ENCODE measurements at places on chromosomes 3 and 15.

- DNase-seq: peak; percentile 81
Measured at GRCh38 chr15:68875377-68876116, 54.8 kb upstream of the SPESP1 start.

DNA sequence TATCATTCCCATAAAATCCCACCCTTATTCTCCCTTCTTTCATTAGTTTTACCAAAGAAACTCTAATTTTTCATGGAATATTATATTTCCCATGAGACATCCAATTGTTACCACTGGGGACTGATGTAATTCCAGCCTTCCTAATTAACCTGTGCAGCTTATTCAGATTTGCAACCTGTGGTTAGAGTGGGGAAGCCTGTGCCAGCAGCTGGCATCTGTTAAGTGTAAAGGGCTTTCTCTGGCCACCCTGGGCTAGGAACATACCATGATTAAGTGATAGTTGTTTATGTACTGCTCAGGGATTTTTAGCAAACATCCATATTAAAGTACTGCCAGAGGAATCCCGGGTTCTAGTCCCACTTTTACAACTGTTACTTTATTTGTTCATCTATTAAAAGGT, 78.2 kb downstream of the TPRG1 start:
- no peak for DNase-seq

DNA sequence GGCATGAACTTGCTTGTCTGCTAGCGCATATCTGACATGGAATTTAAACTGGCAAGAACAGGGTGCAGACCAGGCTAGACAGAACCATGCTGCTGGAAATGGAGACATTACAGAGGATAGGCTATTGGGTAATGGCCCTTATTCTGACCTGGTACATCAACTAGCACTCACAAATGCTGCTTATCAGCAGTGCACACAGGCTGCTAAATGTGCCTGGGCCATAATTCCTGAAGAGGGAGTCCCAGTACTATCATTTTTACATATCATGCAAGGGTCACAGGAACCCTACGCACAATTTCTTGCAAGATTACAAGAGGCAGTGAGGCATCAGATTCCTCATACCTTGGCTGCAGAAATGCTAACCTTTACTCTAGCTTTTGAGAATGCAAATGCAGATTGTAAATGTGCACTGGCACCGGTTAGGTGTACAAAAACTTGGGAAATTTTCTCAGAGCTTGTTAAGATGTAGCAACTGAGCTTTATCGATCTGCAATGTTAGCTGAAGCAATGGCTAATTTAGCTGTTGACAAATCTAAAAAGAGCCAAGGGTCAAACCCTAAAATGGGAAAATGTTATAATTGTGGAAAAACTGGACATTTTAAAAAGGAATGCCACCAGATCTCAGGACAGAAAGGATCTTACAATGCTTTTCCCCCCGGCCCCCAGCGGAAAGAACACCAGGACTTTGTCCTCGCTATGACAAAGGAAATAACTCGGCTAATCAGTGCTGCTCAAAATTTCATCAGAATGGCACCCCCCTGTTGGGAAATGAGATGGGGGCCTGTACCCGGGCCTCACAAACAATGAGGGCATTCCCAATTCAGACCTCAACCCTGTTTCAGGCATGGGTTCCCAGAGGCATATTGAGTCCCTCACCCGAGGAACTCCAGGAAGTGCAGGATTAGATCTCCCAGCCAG, 21.1 kb downstream of the CCRL2 start:
- DNase-seq: no peak

GRCh38 chr15:87599616-87600015, 656.9 kb downstream of the NTRK3 start:
- no peak for DNase-seq

DNA sequence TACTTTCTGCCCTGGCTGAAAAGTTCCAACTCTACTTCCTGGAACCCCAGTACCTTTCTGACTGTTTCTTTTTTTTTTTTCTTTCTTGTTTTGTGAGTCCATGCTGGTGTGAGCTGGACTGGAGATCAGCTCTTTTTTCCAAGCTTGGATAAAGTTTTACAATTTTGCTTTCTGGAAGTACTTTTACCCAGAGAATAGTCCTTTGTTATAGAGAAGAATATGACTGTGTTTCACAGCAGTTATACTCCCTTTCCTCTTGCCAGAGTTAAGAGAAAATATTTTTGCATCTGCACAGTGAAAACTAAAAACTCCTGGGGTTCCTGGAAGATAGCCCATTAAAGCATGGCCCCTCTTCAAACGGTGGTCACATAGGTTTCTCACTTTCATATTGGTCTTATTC, 1100.6 kb downstream of the OTOL1 start:
- no peak for DNase-seq

GRCh38 chr3:69658514-69659140, 80.6 kb upstream of the MITF start:
- no peak for DNase-seq

GRCh38 chr15:66940368-66940767, 125.0 kb upstream of the SMAD3 start:
- DNase-seq: no peak

DNA sequence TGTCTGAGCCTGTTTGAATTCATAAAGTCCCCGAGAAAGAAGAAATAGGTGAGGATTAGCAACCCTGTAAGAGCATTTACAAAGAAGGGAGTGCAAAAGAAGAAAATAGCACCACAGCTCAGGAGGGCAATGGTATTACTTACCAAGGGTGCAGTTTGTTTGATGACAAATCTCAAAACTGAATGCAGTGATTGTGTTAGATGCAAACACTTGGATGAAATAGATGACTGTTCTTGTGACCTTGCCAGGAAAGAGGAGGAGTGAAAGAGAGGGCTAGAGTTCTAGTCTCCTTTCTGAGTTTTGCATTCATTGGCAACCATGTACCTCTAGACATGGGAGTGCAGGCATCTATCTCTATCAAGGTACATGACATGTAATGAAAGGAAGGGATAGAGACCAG, 1030.8 kb upstream of the CFAP20DC start:
- no peak for DNase-seq

DNA sequence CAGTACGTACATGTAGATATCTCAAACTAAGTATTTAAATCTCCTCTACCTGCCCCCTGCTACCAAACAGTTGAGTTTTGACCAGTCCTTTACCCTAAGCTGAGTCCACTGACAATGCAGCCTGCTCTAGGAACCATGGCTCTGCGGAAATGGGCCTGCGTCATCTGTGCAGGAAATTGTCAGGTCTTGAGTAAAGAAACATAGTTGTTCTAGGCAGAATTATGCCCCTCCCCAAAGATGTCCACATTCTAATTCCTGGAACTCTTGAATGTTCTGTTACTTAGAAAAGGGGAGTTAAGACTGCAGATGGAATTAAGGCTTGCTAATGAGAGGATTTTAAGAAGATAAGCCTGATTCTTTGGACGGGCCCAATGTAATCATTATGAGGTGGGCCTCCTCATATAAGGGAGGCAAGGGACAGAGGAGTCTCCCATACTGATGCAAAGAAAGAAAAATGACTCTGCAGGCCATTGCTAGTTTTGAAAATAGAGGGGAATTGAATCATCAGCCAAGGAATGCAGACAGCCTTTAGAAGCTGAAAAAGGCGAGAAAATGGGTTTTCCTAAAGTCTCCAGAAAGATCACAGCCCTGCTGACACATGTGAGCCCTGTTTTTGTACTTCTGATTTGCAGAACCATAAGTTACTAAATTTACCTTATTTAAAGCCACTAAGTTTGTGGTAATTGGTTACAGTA, 5.5 kb upstream of the VGLL3 start:
- no peak for DNase-seq

- no peak for DNase-seq
Measured at GRCh38 chr3:60708191-60708975, 542.9 kb downstream of the FHIT start.

DNA sequence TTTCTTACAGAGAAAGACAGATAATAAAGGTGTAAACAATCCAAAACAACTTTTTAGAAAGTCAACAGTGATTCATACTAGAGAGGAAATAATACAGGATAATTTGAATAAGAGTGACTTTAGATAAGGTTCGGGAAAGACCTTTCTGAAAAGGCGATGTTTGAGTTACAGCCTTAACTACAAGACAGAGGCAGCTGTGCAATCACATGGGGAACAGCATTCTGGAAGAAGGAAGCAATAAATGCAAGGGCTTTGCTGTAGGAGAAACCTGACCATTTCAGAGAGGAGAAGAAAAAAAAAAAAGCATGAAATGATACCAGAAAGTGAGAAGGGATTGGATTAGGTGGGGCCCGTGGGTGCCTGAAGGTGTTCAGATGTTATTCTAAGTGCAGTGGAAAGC, 200.6 kb upstream of the ATP11B start:
- no peak for DNase-seq

DNA sequence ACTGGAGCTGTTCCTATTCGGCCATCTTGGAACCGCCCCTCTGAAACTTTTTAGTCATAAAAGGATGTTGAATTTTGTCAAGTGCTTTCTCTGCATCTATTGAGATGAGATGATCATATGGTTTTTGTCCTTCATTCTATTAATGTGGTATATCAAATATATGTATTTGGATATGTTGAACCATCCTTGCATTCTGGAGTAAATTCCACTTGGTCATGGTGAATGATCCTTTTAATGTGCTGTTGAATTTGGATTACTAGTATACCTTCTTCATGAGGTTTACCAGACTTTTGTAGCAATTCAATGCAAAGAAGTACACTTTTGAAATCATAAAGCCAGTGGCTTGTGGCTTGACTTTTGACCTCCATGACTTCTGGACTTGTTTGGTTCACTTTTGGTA, 33.4 kb upstream of the XRN1 start:
- DNase-seq: no peak

DNA sequence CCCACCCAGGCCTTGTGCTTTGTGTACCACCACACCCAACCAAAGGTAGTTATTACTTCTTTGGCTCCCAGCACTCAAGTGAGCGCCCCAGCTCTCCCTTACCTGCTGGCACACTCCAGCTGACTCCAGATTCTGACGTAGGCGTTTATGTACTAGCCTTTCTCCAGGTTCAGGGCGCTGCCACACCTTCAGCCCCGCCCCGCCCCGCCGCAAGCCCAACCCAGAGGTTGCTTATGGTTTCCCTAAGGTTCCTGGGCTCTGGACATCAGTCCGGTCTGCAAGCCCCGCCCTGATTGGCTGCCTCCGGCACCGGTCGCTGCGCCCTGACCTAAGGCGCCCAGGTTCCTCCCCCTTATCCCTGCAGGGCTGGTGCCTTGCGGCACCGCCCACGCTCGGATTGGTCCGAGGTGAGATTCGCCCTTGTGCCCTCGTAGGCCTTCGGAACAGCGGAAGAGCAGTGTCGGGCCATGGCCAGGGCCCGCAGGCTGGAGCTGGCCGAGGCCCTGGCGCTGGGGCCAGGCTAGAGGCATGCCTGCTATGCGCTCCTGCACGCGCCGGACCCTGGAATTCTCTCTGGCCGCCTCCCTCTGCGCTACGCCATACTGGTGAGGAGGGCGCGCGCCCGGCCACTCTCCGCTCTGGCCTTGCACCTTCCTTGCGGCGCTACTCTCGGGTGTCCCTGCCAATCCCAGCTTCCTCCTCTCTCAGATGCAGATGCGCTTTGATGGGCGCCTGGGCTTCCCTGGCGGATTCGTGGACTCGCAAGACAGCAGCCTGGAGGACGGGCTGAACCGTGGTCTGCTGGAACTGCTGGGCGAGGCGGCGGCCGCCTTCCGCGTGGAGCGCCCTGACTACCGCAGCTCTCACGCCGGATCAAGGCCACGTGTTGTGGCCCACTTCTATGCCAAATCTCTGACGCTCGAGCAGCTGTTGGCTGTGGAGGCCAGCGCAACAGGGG, 19.8 kb upstream of the NUDT16 start:
- DNase-seq: no peak

- peak; percentile 60 for DNase-seq
Measured at GRCh38 chr15:101258238-101259144, 6.6 kb upstream of the CHSY1 start.

- peak; percentile 14 for DNase-seq
Measured at GRCh38 chr3:125357032-125357658, 18.0 kb downstream of the ZNF148 start.

GRCh38 chr3:8436661-8437287, 64.8 kb upstream of the LMCD1 start:
- DNase-seq: no peak

DNA sequence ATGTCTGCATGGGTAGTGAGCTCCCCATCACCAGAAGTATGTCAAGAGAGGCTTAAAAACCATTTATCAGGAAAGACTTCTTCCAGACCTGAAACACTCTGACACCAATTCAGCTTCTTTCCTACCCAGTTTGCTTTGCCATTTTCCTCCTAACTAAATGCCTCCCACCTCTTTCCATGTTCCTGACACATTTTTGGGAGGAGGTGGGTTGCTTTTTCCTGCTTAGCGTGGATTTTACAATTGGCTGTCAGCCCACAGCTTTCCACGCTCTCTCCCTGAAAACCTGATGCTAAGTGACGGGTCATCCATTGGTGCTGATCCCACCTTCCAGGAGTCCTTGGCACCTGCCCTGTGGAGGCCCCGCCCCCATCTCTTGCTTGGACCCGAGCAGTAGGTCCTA, 264.9 kb upstream of the ST8SIA2 start:
- DNase-seq: no peak

- no peak for DNase-seq
Measured at GRCh38 chr3:48565591-48566400, 2.2 kb upstream of the UCN2 start.

- DNase-seq: no peak
Measured at GRCh38 chr15:50244959-50245624, 20.4 kb downstream of the HDC start.

DNA sequence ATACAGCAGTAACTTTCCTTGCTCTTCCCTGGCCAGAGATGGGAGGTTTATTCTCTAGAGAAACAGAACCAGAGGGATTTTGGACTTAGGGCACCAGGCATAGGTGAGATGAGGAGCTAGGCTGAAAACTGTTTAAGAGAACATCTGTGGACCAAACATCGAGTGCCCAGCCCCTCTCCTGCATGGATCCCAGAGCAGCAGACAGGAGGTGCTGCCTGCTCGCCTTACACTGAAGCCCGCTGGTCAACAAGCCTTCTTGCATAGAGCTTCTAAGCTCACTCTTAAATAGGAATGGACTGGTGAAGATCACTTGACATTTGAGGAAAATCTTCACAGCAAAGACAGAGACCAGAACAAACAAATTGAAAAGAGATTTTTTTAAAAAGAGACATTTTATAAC, 41.2 kb downstream of the PARP15 start:
- no peak for DNase-seq

- DNase-seq: no peak
Measured at GRCh38 chr3:138775254-138775595, 59.5 kb downstream of the PIK3CB start.

- no peak for DNase-seq
Measured at GRCh38 chr3:101611023-101611422, 37.0 kb downstream of the PCNP start.

DNA sequence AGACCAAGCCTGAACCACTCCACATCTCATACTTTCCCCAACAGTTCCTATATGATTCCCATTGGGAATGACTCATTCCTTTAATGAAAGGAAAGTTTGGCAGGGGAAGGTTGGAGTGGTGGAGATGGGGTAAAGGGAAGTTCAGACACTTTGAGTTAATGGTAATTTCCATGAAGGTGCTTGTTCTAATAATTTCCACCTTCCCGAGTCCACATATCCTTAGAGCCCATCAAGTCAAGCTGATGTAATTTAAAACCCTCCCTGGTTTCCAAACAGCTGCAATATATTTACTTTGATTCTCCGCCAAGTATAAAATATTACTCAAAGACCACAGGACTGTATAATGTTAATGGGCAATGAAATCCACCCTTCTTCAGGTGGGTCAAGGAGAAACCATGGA, 95.0 kb upstream of the GALNT15 start:
- DNase-seq: no peak

Data from nucleus accumbens (tissue), 56 donors.